ENCODE measurements at places on chromosomes 2 and 18.

DNA sequence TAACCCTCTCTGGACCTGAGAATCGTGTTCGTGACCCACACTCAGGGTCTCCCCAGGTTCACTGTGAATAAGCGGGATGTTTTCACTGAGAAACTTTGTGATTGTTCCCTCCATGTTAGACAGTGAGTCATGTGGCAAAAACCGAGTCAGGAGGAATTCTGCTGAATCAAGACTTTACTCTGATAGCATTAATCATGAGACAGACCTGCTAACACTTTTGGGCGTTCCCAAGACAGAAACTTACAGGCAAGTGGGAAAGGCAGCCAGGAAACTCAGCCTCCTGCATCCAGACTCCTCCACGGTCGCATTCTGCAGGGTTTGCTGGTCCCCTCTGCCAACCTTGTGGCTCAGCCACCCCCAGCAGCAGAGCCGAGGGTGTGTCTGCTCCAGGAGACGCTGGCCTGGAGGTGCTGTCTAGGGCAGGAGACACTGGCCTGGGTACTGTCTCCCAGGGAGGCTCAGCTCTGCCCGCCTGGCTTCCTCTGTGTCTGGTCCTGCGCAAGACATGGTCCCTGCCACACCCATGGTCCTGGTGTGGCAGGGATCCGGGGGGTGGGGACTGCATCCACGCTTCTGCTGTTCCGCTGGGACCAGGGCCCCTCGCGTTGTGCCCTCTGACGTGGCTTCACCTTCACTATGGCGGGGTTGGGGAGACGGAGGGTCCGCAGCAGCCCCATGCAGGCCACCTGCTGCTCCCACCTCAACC lies 177.4 kb downstream of the TWIST2 start:
- no peak for DNase-seq

DNA sequence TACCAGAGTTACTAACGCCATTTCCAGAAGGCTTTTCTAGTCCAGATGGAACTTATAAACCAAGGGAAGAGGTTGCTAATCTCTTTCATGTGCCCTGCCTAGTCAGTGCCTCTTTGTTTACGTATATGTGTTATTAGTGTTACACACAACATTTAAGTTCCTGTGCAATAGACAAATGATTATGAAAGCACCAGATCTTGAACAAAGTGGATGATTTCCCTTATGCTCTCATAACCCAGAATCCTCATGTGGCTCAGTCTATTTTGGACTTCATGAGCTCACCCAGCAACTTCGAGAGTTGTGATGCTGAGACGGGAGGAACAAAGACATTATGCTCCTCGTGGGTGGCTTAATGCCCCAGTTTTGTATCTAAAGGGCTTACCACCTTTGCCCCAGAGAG lies 214.4 kb upstream of the SP5 start:
- DNase-seq = no peak

DNA sequence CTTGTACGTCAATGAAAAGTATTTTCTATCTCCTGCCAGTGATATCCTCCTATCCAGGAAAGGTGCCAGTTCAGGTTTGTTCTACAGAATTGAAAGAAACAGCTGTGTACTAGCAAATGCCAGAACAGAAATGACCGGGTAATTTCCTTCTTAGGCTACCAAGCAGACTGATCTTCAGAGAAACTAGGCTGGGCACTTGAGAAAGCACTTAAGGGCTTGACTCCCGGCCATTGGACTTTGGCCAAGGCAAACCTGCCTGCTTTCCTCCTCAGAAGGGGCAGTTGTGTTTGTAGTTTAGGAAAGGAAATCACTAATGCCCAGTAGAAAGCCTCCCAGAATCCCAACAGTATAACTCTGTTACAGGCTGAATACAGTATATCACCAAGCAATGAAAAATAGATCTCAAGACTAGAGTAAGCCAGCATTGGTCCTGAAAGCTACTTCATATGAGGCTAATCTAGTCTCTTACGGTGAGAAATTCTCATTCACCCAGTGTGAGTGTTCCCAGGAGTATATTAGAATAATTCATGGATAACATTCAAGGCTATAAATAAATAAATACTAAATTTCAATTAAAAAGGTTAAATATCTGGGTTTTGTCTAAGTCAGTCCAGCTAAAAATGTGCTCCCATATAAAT lies 43.0 kb upstream of the COL5A2 start:
- no peak for DNase-seq

DNA sequence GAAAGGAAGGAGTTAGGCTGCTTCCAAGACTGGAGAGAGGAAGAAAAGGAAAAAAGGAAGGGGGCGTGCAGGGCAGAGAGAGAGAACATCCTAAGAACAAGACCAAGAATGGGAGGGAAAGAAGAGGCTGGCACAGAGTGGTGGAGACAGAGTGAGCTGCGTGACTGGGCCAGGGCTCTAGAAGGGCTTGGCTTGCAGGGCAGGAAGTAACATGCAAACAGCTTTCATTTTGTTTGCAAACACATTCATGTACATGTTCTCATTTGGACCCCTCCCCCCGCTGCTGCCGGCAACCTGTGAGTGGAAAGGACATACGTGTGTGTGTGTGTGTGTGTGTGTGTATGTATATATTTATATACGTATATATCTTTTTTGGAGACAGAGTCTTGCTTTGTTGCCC lies 46.8 kb upstream of the DNMT3A start:
- no peak for DNase-seq

DNA sequence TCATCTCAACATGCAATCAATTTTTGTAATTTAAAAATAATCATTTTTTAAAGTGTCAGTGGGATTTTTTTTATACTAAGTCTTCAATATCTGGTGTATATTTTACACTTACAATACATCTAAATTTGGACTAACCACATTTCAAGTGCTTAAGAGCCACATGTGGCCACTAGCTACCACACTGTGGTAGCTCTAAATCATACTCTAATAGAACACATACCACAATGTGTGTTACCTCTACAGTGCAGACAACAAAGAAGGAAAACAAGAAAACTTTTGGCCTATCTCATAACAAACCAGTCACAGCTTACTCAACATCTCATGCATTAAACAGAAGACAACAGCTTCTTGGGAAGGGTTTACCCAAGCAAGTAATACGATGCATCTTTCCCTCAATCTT lies 24.5 kb downstream of the PIAS2 start:
- DNase-seq = no peak

GRCh38 chr2:70553334-70553583 lies 367 bp downstream of the TGFA start:
- no peak for DNase-seq

DNA sequence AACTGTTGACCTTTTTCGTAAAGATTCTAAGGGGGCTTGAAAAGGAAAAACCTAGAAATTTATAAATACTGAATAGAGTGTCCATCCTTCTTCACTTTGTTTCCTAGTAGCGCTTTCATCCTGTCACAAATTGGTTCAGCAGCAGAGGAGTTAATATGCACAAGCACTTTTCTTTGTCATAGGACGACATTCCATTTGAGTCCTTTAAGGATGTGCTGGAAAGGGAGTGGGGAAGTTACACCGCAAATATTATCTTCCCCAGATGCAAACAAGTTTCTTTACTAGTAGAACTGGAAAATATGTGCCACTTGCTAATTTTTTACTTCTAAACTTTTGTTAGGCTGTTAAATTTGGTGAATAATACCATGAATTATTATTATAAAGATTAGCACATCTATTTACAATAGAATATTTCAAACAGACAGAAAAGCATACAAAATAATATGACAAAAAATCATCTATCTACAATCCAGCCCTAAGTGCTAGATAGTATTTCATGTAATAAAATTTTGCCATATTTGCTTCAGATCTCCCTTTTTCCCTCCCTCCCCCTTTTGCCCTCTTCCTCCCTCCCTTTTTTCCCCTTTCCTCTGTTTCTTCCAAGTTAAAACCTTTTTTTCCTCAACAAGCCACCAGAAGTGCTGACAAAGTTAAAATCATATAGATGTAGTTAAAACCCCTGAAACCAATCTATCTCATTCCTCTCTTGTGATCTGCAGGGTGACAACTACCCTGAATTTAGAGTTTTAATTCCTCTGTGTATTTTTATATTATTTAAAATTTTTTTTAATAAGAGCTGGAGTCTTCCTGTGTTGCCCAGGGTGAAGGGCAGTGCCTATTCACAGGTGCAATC lies 50.5 kb upstream of the MAP4K3 start:
- DNase-seq = no peak

DNA sequence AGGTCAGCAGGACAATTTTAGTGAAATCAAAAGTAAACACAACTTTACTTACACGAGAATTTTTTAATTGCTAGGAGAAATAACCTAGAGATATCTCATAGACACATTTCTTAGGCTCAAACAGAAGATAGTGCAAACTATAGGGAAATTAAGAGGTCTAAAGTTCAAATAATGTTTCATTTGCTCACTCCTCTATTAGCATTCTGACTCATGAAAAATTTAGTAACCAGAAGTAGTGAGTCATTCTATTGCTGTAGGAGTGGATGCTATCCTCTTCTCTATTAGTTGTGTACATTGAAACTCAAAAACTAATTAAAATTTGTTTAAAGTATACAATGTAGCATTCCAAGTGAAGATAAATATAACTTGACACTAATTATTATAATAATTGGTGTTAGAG lies 908.3 kb upstream of the TMEFF2 start:
- no peak for DNase-seq

GRCh38 chr2:116732322-116732721 lies 1082.2 kb upstream of the DDX18 start:
- DNase-seq = no peak
